NCI-H1092 (cell line): ENCODE measurements at places on chromosomes 3 and 15.

DNA sequence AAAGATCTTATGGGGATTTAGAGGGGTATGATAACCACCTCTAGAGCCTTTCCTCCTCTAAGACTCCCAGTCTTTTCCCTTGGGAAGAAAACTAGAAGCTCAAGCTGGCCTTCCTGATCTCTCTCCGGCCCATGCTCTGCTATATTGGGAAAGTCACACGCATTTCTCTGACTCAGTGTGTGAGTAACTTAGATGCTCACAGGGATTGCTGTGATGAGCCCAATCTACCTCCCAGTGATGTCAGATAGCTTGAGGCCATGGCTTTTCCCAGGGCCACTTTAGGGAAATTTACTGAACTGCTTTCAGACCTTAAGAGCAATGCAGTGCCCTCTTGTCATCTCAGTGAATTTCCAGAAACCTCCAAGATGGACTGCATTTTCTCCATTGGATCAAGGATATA, 8.6 kb upstream of the ST8SIA2 start:
- DNase-seq, result no peak

DNA sequence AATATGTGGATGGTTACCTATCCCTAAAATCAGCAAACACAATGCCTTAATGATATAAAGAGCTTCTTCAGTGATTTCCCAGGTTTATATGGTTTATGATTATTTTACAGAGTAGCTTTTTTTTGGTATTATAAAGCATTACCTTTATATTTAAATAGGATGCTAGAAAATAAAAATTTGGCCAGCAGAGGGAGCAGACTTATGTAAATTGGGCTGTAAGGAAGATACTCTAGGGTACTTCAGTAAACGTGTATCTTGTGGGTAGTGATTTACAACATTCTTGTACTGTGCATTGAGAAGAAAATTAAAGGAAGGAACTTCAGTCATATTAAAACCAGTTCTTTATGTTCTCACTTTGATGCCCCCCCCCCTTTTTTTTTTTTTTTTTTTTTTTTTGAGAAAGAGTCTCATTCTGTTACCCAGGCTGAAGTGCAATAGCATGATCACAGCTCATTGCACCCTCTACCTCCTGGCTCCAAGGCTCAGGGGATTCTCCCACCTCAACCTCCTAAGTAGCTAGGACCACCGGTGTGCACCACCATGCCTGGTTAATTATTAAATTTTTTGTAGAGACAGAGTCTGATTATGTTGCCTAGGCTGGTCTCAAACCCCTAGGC, 167.9 kb downstream of the BBX start:
- peak; percentile 18 for DNase-seq

- no peak for DNase-seq
These were observed 12.4 kb downstream of the C3orf20 start for GRCh38 chr3:14687360-14687759.

DNA sequence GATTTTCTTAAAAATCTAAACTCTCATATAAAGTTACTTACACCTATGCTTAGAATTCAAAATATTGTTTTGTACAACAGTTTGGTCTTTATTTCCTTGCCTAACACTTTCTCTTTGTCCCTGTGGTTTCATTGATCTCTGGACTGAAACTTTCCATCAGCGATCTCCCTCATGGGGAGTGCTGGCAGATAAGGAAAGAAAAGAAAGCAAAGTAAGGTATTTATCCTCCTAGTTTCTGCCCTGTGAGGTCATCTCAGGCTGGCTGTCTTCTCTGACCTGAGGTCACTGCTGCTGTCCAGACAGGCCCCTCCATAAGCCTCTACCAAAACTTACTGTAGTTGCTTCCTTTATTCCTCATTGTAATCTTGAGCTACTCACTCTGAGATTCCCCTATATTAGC, 57.9 kb upstream of the EPHA6 start:
- no peak for DNase-seq

GRCh38 chr15:65404186-65404872, 18.4 kb downstream of the IGDCC4 start:
- no peak for DNase-seq

DNA sequence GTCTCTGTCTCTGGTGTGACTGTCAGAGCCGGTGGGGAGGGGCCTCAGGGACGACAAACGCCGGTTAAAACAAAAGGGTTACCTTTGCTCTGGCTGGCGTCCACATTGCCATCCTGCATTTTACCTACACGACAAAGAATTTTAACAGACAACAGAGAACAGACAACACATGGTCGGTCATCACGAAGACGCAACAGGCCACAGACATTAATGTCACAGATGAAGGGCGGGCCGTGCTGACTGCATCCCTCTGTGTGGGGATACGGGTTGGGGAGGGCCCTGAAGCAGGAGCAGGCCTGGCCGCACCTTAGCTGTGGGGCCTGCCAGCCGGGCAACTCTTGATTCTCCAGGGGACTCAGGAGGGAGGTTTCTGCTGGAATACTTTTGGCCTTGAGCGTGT, 58.2 kb upstream of the SEC13 start:
- no peak for DNase-seq

DNA sequence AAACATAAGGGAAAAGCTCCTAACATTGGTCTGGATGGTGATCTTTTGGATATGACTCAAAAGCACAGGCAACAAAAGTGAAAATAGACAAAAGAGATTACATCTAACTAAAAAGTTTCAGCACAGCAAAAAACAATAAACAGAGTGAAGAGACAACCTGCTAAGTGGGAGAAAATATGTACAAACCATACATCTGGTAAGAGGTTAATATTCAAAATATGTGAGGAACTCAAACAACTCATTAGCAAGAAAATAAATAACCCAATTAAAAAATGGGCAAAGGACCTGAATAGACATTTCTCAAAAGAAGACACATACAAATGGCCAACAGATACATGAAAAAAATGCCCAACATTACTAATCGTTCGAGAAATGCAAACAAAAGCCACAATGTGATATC, 19.0 kb upstream of the NR1I2 start:
- DNase-seq, result no peak

- no peak for DNase-seq
These were observed 5.7 kb upstream of the EXOG start for GRCh38 chr3:38490281-38491030.

- no peak for DNase-seq
These were observed 226.2 kb upstream of the IGF1R start for GRCh38 chr15:98422130-98422478.

DNA sequence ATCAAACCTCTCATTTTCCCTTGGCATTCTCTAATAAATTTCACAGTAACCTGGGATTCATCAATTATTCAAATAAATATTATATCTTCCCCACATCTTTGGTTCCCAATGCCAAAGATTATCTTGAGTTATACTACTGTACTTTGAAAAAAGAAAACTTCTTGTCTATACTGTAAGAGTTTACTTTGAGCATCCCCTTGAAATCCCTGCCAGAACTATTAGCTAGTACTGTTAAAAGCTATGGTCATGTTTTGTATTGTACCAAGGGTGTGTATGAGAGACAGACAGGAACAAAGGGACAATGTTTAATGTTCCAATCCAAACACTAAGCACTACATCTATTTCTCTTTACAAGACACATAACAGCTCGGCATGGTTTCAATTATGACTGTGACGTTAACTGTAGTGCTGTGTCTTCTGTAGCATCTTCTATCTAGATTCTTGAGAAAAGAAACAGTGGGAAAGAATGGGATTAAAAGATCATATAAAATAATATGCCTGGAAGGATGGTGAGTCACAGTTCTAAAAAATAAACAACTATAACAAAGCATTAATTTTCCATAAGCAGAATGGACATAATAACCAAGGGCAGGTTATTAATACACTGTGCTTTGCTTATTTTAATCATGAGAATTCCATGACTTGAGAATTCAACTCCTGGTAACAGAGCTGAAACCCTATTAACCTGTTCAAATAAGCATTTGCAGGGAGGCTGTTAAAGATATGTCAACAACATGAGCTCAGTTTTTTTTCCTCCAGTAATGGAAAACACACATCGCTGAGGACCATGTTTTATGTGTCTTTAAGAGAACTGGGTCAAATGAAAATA, 71.1 kb downstream of the ALDH1A2 start:
- DNase-seq, result no peak

- DNase-seq, result no peak
These were observed 541.3 kb upstream of the KCNMB2 start for GRCh38 chr3:177994976-177995375.

DNA sequence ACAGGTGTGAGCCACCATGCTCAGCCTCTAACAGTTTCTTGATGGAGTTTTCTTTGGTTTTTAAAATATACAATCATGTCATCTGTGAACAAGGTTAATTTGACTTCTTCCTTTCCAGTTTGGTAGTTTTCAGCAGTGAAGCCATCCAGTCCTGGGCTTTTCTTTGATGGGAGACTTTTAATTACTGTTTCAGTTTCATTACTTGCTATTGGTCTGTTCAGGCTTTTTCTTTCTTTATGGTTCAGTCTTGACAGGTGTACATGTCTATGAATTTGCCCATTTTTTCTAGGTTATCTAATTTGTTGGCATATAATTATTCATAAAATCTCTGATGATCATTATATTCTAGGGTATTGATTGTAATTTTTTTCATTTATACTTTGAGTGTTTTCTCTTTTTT, 36.8 kb downstream of the PFN2 start:
- no peak for DNase-seq

DNA sequence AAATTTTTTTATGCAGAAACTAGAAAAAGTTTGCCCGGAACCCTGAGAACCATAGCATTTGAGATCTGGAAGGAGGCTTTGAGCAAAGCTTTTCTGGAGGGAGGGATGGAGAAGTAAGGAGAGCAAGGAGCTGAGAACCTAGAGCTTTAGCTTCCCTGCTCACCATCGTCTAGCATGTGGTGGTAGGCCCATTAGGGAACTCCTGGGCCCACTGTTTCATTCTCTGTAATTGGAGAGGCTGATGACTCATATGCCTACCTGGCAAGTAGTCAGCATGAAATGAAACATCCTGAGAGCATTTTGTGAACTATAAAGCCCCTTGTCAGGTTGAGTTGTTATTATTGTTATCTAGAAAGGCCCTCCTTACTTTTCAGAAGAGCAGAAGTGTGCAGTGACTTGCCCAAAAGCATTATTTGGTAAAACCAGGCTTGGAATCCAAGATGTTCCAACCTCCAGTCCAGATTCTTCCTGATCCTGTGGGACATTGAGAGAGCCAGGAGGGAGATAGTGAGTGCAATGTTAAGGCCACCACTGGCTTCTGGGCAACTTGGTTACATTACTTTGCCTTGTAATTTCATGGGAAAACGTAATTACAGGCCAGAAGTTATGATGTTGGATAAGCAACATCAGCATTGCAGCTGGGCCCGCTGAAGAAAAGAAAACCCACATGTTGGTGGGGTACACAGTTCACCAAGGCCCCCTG, 104.5 kb upstream of the BFSP2 start:
- no peak for DNase-seq
